ENCODE measurements at places on chromosomes 7 and 10. TPM values are rescaled to one million over a fixed set of nuclear protein-coding genes. Genes with fewer than 3 reads are reported as not detected.

Gene DGKI
- total RNA-seq = under 0.01 TPM

Gene EMX2
- not detected for total RNA-seq

Gene OIT3
- 0.15 TPM for total RNA-seq

DNA sequence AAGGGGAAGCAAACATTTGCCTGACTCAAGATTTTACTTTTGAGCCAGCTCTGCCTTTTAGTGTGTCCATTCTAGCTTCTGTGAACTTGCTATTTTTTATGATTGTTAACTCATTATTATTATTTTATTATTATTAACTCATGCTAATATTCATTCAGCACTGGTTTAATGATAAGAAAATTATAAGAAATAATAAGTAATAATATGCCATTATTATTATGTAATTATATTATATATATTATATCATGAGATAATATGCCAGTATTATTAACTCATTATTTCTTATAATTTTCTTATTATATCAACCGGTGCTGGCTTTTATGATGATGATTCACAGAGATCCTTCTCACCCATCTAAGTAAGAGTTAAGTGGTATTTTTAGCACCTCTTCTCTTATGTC, 79.3 kb upstream of the NPVF start:
- DNase-seq = no peak
- H3K36me3 ChIP-seq = no peaks in the 10 kb centered on the region
- no peaks in the 10 kb centered on the region for H3K27me3 ChIP-seq

DNA sequence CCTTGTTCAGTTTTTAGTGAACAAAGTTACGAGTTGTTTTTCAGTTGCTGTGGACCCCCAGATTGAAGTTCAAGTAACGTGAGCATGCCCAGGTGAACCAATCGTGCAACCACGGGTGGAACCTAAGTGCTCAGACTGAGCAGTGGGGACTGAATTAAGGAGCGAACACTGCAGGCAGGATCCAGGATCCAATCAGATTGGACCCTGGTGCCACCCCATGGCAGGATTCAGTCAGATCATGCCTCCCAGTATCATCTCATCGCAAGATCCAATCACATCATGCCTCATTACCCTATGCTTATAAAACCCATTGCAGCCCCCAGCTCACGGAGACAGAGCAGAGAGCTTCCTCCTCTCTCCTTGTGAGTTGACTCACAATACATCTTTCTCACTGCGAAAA, 80.9 kb downstream of the PFKFB3 start:
- no peaks in the 10 kb centered on the region for H3K36me3 ChIP-seq
- DNase-seq = no peak
- no peaks in the 10 kb centered on the region for H3K27me3 ChIP-seq
- H3K4me3 ChIP-seq = no peak overlapping the region
- peaks cover 6% of the 10 kb centered on the region for H3K4me1 ChIP-seq

DNA sequence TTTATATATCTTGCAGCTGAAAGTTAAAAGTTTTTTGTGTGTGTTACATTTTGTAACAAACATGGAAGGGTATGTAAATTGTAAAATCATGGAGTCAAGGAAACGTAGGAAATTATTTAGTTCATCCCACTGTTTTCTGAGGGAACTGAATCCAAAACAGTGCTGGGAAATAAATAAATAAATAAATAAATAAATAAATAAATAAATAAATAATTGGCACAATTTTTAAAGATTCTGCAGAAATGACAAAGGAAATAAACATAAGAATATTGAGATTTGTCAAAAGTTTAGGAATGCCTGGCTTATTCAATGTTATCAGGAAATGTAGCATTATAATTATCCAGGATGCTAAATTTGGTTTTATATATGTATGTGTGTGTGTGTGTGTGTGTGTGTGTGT, 91.4 kb upstream of the AGBL3 start:
- no peak overlapping the region for H3K27ac ChIP-seq
- H3K36me3 ChIP-seq = no peaks in the 10 kb centered on the region
- H3K4me1 ChIP-seq = no peaks in the 10 kb centered on the region

- no peak overlapping the region for H3K4me3 ChIP-seq
- H3K36me3 ChIP-seq = no peaks in the 10 kb centered on the region
- no peaks in the 10 kb centered on the region for H3K27me3 ChIP-seq
- no peak overlapping the region for H3K27ac ChIP-seq
- H3K4me1 ChIP-seq = no peaks in the 10 kb centered on the region
Observed at GRCh38 chr7:101790566-101791293, 26.7 kb upstream of the CUX1 start.

GRCh38 chr7:80027611-80028173, 106.9 kb upstream of the GNAI1 start:
- no peak overlapping the region for H3K27ac ChIP-seq
- no peaks in the 10 kb centered on the region for H3K27me3 ChIP-seq
- no peaks in the 10 kb centered on the region for H3K4me1 ChIP-seq
- H3K36me3 ChIP-seq = no peaks in the 10 kb centered on the region
- no peak for DNase-seq

- no peaks in the 10 kb centered on the region for H3K27me3 ChIP-seq
- H3K4me1 ChIP-seq = no peaks in the 10 kb centered on the region
- H3K27ac ChIP-seq = no peak overlapping the region
- peak; percentile 66 for DNase-seq
Observed at GRCh38 chr10:129768437-129769355, 195.4 kb downstream of the EBF3 start.

- no peaks in the 10 kb centered on the region for H3K36me3 ChIP-seq
- no peak for DNase-seq
- no peak overlapping the region for H3K4me3 ChIP-seq
- H3K27ac ChIP-seq = no peak overlapping the region
- no peaks in the 10 kb centered on the region for H3K4me1 ChIP-seq
Observed at GRCh38 chr7:1112109-1112508, 24.2 kb downstream of the GPER1 start.

DNA sequence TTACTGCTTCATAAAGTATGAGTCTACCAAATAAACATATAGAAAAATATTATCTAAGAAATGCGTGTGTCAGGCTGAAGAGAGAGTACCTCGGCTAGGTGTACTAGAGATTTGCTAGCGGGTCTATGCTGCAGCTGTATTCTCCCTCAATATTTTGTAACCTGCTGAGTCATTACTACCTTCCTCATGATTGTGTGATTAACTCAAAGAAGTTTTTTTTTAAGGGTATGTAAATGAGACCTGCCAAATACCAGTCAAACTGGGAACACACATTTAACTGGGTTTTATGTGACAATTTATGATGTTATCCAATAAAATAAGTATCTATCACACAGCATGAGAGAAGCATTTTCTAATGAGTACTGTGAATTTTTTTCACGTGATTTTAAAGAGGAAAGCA, 180.4 kb downstream of the RNF133 start:
- DNase-seq = no peak
- no peaks in the 10 kb centered on the region for H3K36me3 ChIP-seq

DNA sequence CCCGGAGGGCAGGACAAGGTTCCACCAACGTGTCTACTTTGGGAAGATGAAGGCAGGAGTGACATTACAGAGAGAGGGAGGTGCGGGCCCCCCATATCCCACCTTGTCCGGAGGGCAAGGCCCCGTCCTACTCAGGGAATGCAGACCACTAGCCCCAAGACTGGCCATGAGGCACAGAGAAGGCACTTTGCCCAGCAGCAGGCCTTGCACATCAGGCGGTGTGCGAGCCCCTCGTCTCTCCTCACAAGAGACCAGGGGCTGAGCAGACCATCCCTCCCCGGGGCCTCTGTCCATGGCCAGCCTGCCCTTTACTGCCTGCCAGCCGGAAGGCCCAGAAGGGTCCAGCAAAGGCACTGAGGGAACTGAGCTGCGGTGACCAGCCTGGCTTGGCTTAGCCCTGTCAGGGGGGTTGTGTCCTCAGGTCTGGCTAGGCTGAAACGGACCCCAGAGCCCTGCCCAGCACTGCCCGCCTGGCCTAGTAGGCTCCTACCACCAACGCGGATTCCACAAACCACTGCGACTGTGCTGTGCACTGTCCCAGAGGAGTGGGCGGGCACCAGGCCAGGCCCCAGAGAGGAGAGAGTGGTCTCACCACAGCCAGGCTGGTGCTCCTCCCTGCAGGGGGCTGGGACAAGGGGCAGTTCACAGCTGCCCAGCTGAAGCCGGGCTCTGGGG, 16.7 kb downstream of the CAMK2B start:
- peaks cover 9% of the 10 kb centered on the region for H3K4me1 ChIP-seq
- DNase-seq = no peak
- no peak overlapping the region for H3K4me3 ChIP-seq
- H3K27me3 ChIP-seq = peaks cover 6% of the 10 kb centered on the region
- H3K36me3 ChIP-seq = no peaks in the 10 kb centered on the region
- H3K27ac ChIP-seq = no peak overlapping the region

DNA sequence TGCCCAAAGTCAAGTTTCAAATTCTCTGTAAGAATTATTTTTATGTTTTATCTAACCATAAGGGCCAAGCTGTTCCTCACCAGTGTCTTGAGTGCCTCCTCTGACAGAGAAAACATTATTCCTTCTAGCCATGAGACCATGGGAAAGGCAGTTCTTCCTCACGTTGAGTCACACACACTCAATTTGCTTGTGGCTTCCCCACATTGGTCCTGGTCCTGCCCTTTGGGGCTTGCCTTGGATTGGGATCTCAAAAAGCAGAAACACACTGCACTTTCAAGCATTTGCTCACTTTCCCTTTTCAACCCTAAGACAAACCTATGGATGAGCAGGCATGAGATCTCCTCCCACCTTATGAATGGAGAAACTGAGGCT, 248.3 kb upstream of the IGFBP3 start:
- H3K4me1 ChIP-seq = peaks cover 4% of the 10 kb centered on the region
- H3K27me3 ChIP-seq = no peaks in the 10 kb centered on the region
- DNase-seq = no peak

GRCh38 chr7:83866582-83866981, 217.6 kb upstream of the SEMA3E start:
- H3K27me3 ChIP-seq = no peaks in the 10 kb centered on the region
- H3K36me3 ChIP-seq = no peaks in the 10 kb centered on the region
- H3K4me3 ChIP-seq = no peak overlapping the region
- no peak overlapping the region for H3K27ac ChIP-seq

GRCh38 chr7:81140252-81140651, 221.4 kb upstream of the SEMA3C start:
- H3K27ac ChIP-seq = no peak overlapping the region
- DNase-seq = no peak
- no peaks in the 10 kb centered on the region for H3K27me3 ChIP-seq
- H3K36me3 ChIP-seq = no peaks in the 10 kb centered on the region
- H3K4me3 ChIP-seq = no peak overlapping the region
- no peaks in the 10 kb centered on the region for H3K4me1 ChIP-seq

DNA sequence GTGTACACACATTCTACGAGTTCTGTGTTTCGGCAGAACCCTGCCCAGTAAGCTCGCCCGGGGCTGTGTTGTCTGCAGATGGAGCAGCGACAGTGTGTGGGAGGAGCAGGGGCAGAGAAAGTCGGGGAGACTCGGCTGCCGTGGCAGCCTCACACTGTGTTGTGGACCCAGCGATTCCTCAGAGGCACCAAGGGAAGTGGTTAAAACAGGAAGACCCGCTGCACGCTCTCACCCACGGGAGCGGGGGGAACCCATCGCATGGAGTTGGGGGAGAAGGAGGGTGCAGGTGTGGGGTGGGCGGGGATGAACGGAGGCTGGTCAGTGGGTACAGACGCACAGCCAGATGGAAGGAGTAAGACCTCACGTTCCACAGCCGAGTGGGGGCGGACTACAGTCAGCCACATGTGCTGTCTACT, 250.2 kb downstream of the ELFN1 start:
- peak overlapping the region; percentile 5 for H3K4me3 ChIP-seq
- H3K4me1 ChIP-seq = peaks cover 34% of the 10 kb centered on the region
- no peak for DNase-seq
- H3K27me3 ChIP-seq = no peaks in the 10 kb centered on the region

DNA sequence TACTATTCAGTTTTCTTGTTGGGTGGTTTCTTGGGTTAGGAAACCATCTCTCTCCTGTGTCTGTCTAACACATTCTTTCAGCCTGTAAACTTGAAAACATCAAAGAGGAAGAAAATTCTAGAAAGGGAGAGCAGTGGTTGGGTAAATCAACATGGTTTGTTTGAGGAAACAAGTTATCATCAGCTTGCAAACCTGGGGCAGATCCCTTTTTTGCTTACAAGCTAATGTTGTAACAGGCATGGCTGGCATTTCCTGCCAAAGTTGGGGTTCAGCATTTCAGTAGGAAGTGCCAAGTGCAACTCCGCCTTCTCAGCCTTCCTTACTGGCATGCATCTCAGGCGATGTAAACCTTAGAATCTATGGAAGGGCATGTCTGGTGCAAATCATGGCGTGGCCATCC, 112.6 kb downstream of the EEPD1 start:
- DNase-seq = peak; percentile 75
- peaks cover 32% of the 10 kb centered on the region for H3K4me1 ChIP-seq
- H3K27me3 ChIP-seq = no peaks in the 10 kb centered on the region

GRCh38 chr7:131673576-131673975, 117.1 kb upstream of the PODXL start:
- no peaks in the 10 kb centered on the region for H3K27me3 ChIP-seq
- H3K4me3 ChIP-seq = no peak overlapping the region
- H3K4me1 ChIP-seq = no peaks in the 10 kb centered on the region
- H3K36me3 ChIP-seq = no peaks in the 10 kb centered on the region
- DNase-seq = no peak
- H3K27ac ChIP-seq = no peak overlapping the region

DNA sequence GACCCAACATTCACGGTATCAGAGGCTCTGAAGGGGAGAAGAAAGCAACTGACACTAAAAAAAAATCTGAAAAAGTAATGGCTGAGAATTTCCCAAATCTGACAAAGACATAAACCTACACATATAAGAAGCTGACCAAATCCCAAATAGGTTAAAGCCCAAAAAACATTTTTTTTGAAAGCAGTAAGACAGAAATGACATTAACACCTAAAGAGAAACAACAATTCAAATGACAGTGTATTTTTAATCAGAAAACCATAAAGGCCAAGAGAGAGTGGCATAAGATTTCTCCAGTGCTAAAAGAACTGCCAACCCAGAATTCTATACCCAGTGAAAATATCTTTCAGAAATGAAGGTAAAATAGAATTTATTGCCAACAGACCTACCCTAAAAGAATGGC, 35.5 kb downstream of the RUFY2 start:
- no peak for DNase-seq
- H3K36me3 ChIP-seq = peaks cover 15% of the 10 kb centered on the region
- H3K27me3 ChIP-seq = no peaks in the 10 kb centered on the region
- no peak overlapping the region for H3K4me3 ChIP-seq

DNA sequence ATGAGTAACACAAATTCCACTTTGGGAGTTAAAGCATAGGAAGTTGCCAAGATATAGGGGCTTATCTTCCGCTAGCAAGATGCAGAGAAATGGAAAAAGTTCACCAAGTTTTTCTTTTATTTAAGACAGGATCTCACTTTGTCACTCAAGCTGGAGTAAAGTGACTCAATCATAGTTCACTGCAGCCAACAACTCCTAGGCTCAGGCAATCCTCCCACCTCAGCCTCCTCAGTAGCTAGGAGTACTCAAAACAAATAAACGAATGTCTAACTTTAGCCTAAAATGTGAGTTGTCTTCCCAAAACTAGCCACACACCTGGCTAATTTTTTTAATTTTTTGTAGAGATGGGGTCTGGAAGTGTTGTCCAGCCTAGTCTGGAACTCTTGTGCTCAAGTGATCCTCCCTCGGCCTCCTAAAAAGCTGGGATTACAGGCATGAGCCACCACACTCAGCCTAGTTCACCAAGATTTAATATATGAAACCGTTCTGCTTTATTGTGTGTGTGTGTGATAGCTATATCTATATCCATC, 9.9 kb downstream of the VIM start:
- peaks cover 33% of the 10 kb centered on the region for H3K4me1 ChIP-seq
- H3K36me3 ChIP-seq = peaks cover 48% of the 10 kb centered on the region
- H3K27ac ChIP-seq = no peak overlapping the region
- no peaks in the 10 kb centered on the region for H3K27me3 ChIP-seq
- DNase-seq = no peak

GRCh38 chr7:110766864-110767263, 324.1 kb upstream of the LRRN3 start:
- no peaks in the 10 kb centered on the region for H3K36me3 ChIP-seq
- no peaks in the 10 kb centered on the region for H3K4me1 ChIP-seq
